ENCODE measurements at places on chromosomes 2 and 18.

- DNase-seq: no peak
Observed at GRCh38 chr2:181614874-181615638, 41.8 kb downstream of the CERKL start.

- no peak for DNase-seq
Observed at GRCh38 chr2:146108993-146109392, 1589.1 kb upstream of the ZEB2 start.

DNA sequence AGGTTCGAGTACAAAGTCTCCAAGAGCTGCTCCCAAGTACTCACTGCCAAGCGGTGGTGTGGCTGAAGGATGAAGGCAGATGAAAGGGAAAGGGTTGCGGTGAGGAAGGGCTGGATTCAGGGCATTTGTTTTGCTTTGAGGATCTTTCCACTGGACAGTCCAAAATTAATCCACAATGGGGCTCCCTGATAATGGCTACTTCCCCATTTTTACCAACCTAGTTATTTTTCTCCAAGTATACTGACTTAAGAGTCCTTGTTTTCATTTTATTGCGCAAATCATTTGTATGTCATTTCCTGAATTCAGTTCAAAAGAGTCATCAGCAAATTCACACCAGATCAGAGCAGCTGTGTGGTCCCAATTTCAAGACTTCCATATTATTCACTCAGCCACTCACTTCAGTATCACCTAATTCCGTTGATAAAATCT lies 464 bp upstream of the SESTD1 start:
- DNase-seq: no peak

DNA sequence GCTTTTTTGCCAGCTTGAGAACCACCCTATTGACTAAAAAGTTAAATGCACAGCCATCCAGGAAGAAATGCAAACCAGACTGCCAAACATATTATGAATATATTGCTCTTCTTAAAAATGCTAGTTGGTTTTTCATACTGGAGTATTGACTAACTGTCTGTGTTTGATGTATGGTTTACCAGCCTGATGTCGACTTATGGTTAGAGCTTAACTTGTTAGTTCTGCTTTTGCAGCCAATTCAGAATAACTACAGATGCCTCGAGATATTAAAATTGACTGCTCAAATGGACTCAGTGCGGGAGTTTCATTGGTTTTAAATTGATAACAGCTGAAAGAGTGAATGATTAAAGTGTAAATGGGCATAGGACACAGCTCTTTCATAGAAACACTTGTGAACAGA lies 369.8 kb downstream of the ARHGAP15 start:
- DNase-seq: no peak

DNA sequence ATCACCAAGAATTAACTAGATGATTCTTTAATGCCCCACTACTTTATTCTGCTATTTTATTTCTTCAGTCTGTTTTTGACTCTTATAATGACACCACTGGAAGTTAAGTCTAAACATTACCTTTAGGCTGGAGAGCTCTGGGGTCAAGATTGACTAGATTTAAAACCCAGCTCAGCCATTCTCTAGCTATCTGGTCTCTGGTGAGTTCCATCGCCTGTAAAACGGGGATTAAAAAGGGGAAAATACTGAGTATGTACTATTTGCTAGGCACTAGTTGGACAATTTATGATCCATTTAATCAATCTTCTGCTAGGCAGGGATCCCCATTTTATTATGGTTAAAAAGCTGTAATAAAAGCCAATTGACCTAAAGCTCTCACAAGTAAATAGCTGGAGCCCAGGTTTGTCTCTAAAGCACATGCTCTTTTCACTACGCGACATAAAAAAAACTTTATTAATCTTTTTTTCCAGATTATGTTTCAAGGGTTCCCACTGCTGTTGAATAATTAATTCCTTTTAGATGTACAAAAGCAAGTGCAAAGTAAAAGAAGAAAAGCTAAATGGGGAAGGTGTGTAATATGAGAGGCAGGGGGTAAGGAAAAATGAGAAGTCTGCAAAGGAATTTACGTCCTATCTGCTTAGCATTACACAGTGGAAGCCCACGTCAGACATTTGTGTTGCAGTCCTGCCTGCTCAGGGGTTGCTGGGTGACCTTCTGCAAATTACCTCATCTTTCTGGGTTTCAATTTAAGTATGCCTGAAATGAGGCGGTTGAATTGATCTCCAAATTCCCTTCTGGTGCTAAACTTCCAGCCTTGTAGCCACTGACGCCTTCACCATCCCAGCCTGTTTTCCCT lies 918 bp upstream of the NABP1 start:
- no peak for DNase-seq

GRCh38 chr2:173184031-173185004 lies 108.7 kb downstream of the MAP3K20 start:
- DNase-seq: no peak

DNA sequence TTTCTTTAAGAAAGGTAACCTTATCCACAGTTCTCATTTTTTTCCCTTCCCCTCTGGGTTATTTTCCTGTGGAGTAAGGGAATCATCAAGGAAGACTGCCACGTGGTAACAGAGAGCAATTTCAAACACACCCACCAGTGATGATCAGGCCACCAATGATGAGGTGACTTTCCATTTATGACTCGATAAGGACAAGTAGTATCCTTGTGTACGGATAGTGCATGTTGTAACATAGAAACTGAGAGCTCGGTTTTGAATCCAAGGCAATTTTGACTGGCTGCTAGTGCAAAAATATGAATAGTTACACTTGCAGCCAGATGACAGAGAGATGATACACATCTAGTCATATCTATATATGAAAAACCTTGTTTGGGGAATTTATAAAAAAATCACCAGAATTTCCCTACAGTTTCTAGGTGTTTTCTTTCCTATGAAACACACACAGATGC lies 143.6 kb upstream of the TCF4 start:
- no peak for DNase-seq

GRCh38 chr2:86368161-86368824 lies 30.9 kb upstream of the REEP1 start:
- DNase-seq: no peak

DNA sequence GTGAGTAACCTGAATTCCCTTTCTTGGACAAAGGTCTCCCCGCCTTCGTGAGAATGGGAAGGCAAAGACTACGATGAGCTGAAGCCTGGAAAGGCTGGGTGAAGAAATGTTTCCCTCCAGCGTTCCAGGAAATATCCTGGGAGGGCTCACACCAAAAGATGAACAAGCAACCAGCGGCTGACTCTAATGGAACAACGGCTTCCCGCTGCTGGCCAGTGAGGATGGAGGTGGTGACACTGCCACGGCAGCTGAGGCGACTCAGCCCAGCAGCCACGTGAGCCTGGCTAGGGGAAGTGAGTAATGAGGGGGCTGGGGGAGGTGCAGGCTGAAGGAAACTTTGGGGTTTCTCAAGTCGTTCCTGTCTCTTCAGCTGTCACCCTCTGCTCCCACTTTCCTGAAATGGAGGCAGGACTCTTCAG lies 105.0 kb upstream of the SMAD7 start:
- DNase-seq: no peak

DNA sequence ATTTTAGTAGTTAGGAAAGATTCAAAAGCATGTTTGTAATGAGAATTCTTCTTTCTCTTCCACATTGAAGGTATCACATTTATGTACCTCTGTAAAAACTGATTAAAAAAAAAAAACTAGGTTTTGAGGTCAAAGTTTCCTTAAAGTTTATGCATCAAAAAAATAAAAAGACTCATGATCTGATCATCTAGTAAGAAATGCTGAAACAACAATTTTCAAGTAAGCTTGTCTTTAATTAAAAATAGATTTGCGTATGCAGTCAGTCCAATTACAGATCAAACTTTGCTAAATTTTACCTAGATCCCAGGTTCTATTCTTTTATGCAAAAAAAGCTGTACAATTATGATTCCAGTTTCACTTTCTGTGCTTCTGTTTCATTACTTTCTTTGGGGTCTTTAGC lies 409.0 kb downstream of the XIRP2 start:
- DNase-seq: no peak

GRCh38 chr2:101478181-101479001 lies 3.5 kb upstream of the RFX8 start:
- no peak for DNase-seq

- DNase-seq: no peak
Observed at GRCh38 chr2:85712336-85712735, 18.2 kb downstream of the GNLY start.

GRCh38 chr2:134372141-134372540 lies 118.3 kb downstream of the MGAT5 start:
- DNase-seq: no peak

- no peak for DNase-seq
Observed at GRCh38 chr18:23453680-23454058, 582 bp downstream of the RIOK3 start.

DNA sequence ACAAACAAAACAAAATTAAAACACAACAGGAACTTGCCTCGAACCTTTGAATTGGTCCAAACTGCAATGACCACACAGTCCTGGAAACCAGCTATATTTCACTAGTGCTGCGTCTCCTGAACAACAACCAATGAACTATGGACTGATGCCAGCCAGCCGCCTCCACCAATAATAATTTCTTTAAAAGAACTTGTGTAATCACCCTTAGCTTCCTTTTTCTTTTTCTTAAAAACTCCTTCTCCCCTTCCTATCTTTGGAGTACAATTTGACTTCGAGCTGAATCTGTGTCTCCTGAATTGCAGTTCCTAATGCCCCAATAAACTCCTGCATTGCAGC lies 1.6 kb upstream of the CXXC1 start:
- DNase-seq: no peak

DNA sequence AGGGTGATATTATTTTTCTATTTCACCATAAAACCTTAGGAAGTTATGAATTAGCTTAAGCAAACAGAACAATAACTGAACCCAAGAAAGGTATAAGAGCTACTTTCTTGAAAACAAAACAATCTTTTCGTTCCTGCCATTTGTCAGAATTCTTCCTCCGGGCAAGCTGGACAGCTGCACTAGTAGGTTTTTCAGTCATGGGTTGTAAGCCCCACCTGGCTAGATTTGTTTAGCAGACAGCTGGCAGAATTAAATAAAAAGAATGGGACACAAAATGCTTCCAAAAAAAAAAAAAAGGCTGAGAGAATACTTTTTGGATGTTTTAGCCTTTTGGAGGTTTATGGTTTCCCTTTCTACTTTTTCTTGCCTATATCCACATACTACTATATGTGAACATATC lies 694.1 kb downstream of the ARHGAP15 start:
- DNase-seq: no peak

- no peak for DNase-seq
Observed at GRCh38 chr18:32177530-32177929, 12.3 kb upstream of the MEP1B start.

- no peak for DNase-seq
Observed at GRCh38 chr18:28459587-28459986, 282.7 kb upstream of the CDH2 start.

GRCh38 chr18:11391661-11392060 lies 217.7 kb upstream of the SLC35G4 start:
- DNase-seq: no peak

- DNase-seq: no peak
Observed at GRCh38 chr2:27378096-27378808, 2.3 kb downstream of the ZNF513 start.

GRCh38 chr18:10514601-10515000 lies 11.2 kb upstream of the NAPG start:
- no peak for DNase-seq

- no peak for DNase-seq
Observed at GRCh38 chr2:236083934-236084333, 84.3 kb downstream of the GBX2 start.

- DNase-seq: no peak
Observed at GRCh38 chr2:58851598-58851997, 610.5 kb upstream of the FANCL start.

DNA sequence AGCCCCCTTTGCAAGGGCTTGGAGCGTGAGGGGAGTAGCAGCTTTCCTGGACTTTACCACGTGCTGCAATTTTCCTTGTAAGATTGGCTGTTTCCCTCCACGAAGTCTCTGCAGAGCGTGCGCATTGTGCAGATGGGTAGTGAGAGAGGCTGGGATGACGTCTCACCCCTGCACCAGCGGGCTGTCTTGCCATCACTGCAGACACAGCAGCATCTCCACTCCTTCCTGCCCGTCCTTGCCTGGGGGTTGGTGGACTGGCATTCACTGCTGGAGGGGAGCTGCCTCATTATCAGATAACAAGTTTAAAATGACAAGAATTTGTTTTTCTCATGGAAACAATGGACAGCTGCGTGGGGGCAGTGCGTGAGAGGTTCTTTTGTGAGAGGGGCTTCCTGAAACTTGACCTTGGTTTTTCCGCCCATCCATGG lies 45.3 kb upstream of the HS6ST1 start:
- no peak for DNase-seq

- no peak for DNase-seq
Observed at GRCh38 chr2:54318821-54319220, 62.8 kb upstream of the TSPYL6 start.

DNA sequence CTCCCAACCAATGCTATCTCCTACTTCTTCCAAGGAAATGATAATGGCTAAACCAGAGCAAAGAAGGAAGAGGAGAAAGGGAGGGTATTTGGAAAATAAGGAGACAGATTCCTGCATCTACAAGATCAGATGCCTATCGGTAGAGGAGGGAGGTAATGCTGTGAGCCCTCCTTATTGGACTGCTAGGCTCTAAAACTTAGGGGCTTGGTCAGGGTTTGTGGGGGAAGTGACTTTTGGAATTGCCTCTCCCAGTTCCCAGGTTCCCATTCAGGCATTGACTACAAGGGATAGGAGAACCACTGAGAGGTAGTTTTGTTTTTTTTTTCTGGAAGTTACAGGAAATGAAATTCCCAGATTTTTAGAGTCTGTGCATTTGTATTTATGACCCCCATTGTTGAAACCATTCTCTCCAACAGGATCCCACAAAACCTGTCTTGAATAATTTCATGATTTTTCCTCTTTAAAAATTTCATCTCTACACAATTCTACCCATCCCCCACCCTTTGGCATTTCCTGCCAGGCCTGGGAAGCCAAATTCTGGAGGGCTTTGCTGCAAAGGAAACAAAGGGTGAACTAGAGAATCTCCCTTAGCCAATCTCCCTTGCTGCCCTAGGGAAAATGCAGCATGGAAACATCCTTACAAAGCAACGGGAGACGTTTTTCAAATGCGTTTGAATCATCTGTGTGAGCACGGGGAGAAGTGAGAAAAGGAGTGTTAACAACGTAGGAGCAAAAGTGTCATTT lies 282.1 kb upstream of the EPAS1 start:
- DNase-seq: no peak

DNA sequence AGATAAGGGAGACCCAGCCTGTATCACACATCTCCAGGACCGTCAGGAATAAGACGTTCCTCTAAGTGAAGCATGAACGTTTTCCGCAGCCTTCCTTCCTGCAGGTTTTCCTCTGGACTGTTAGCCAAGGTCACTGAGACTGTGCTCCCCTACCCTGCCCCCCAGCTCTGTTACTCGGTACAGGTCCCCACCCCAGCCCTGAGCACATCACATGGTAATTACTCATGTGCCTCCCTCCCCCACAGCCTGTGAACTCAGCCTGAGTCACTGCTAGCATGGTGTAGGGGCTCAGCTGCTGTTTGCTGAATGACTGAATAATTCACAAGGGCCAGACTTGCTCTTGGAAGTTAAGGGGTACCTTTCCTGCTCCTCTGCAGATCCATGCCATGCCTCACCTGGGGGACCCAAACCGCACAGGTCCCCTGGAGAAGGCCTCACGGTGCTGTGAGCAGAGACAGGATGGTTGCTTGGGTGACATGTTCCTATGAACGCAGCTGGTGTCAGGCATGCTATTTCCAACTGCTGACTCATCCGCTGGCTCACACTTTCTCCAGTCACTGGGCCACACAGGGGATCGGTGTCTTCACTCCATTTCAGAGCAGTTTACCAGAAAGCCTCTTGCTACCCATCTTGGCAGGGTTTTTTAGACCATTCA lies 88.2 kb downstream of the PLB1 start:
- peak; percentile 15 for DNase-seq
